ENCODE measurements at places on chromosomes 4 and X.

DNA sequence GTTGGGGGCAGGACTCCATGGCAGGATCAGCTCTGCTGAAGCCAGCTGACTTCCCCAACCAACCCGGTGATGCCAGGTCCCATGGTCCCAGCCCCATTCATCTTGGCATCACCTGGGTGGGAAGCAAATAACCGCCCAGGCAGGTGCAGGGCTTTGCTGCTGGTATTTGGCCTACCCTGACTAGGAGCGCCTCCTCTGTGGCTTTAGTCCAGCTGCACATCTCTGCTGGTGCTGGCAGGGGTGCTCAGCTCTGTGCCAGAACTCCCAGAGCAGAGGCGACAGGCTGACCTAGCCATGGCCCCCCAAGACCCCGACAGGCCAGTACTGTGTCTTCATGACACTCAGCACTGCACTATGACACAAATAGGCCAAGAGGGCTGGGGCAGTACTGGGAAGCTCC lies 64.4 kb downstream of the STARD8 start:
- DNase-seq = no peak

DNA sequence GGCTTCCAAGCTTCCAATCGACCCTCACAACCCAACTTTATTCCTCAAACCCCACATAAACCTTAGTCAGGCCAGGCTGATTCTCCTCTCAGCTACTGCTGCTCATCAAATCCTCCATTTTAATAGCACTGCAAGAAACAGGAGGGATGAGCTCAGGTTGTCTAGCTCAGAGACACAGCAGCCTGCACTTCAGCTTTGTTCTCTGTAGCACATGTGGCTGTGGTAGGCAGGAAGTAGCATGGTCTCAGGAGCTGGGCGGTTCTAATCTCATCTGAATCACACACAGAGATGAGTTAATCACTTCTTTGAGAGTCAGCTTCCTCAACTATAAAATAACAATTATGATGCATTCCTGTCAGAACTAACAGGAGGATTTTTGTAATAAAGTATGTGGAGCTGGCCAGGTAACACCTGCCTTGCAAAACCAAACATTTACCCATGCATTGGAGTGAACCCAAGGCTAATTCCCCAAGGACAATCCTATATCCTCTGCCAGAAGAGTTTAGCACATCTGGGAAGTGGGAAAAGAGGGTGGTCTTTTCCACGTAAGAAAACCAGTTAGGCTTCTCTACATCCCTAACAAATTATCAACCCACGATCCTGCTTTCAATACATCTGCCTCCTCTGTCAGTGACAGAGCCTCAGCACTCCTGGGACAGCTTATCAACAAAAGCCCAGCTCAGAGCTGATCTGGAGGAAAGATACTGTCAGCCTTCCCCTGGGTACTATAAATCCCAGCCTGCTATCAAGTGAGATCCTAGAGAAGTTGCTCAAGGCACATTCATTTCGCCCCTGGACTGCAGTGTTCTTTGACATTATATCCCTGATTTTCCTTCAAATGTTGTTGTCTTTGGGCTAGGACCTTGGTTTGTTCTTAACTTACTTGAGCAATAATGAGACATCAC lies 32.8 kb downstream of the ELOVL6 start:
- no peak for DNase-seq

- DNase-seq = no peak
Observed at GRCh38 chr4:187940299-187940698, 55.3 kb upstream of the ZFP42 start.

- DNase-seq = no peak
Observed at GRCh38 chrX:130916636-130917422, 13.8 kb upstream of the ENOX2 start.

DNA sequence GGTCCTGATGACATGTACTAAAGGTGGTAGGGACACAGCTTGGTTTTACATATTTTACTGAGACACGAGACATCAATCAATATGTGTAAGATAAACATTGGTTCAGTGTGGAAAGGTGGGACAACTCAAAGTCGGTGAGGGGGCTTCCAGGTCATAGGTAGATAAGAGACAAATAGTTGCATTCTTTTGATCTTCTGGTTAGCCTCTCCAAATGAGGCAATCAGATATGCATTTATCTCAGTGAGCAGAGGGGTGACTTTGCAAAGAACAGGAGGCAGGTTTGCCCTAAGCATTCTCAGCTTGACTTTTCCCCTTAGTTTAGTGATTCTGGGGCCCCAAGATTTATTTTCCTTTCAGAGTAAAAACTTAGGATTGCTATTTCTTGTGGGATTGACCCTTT lies 706.9 kb downstream of the GLUD2 start:
- no peak for DNase-seq

GRCh38 chr4:126526335-126526734 lies 1106.4 kb upstream of the INTU start:
- DNase-seq = no peak

- no peak for DNase-seq
Observed at GRCh38 chrX:41335198-41335957, 1.4 kb downstream of the DDX3X start.

- DNase-seq = no peak
Observed at GRCh38 chr4:64399313-64400109, 9.7 kb downstream of the TECRL start.

GRCh38 chr4:169098054-169098497 lies 88.0 kb upstream of the CBR4 start:
- DNase-seq = no peak

GRCh38 chr4:102139932-102140331 lies 205.3 kb downstream of the SLC39A8 start:
- DNase-seq = no peak

- DNase-seq = no peak
Observed at GRCh38 chr4:146522869-146523205, 1.1 kb upstream of the SLC10A7 start.

DNA sequence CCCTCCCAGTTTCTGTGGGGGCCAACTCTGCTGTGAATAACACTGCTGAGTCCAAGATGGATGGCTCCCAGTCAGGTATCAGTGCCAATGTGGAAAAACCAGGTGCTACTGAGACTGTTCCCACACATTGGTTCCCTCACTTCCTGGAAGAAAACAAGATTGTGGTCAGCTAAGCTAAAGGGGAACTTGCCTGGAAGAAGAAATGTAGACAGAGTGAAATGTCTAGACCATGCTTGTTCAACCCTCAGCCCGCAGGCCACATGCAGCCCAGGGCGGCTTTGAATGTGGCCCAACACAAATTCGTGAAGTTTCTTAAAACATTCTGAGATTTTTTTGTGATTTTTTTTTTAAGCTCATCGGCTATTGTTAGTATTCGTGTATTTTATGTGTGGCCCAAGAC lies 28.6 kb upstream of the UTP14A start:
- no peak for DNase-seq

DNA sequence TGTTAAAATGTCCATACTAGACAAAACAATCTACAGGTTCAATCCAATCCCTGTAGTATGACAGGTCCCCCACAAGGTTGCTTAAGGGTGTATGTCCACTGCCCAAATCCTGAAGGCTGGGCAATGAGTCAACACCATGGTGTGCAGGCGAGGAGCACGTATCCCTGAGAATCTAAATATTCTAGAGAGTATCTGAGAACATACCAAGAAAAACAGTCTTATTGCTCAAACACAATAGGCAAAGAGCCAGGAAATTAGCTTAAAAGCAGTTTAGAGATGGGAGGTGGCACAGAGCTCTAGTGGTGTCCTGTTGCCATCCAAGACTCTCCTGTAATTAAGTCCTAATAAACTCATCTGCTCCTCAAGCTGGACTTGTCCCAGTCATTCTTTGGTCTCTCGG lies 37.0 kb downstream of the RCHY1 start:
- DNase-seq = no peak

GRCh38 chrX:38275615-38276014 lies 51.7 kb downstream of the RPGR start:
- DNase-seq = no peak

- no peak for DNase-seq
Observed at GRCh38 chr4:73036123-73036522, 33.4 kb downstream of the COX18 start.

- no peak for DNase-seq
Observed at GRCh38 chr4:185011408-185011807, 6.9 kb upstream of the HELT start.

DNA sequence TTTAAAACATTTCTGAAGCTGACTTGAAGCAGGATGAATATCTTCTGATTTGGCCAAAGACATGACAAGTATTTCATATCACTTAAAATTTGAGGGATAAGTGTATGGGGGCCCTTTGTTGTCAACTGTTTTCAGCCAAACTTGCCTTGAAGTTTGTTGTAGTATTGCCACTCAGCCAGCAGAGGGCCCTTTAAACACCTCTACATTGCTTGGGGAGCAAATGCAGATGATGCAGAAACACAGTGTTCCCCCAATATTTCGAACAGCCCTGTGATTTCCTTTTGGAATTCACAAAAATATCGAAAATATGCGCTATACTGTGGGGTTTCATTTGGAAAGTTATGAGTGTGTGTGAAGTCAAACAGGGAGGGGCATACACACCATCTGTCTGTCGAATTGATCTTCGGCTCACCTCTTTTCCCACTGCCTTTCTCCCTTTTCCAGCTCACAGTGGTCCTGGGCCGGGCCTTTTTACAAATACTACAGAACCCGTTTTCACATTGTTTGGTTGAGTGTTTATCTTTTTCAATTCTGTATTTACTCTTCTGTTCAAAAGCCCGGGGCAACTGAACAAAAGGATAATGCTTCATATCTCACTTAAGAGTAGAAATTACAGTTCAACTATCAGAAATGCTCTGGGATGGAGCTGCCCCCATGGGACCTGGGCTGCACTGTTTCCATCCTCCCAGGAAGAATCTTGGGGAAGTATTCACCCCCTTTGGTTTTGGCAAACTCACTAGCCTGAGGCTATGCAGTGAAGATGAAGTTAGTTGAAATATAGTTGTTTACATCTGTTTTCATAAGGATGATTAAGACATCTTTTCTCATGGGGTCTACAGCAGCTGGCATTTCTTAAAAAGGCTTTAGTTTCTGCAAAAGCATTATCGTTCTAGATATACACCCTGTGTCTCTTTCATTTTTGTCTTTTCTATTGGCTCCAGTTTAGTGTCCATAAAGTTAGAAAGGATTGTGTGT lies 137.6 kb downstream of the EGF start:
- no peak for DNase-seq

DNA sequence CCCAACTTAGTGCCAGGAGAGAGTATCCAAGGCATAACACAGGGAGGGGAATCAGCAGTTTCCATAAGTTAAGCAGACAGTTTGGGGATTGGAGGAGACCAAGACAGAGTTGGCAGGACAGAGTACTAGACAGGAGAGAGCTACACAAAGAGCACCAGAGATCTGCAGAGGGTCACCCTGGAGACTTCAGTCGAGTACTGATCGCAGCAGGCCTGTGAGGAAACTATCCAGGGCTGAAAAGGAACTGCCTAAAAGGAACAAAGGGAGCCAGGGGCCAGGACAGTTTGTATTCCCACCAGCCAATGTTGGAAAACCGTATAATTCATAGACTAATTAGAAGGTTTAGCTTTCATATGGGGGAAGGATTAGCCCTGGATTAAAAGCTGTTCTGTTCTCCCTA lies 80.6 kb upstream of the ENPP6 start:
- no peak for DNase-seq

DNA sequence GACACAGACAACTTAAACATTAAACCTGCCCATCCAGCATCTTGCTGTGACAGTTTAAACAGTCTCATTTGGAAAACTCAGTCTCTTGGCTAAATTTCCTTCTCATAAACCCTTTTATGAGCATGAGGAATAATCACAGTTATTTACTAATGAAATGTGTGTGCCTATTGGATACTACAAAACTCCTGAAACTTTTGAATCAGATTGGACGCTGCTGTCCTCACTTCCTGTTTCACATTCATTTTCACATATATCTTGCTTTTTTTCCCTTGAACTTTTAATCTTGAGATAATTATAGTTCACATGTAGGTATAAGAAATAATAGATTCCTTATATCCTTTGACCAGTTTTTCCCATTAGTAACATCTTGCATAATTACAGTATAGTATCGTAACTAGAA lies 111.7 kb downstream of the CDKL5 start:
- DNase-seq = no peak

All from HuH-7.5 (cell line).